ENCODE measurements at places on chromosomes 7 and 10.

DNA sequence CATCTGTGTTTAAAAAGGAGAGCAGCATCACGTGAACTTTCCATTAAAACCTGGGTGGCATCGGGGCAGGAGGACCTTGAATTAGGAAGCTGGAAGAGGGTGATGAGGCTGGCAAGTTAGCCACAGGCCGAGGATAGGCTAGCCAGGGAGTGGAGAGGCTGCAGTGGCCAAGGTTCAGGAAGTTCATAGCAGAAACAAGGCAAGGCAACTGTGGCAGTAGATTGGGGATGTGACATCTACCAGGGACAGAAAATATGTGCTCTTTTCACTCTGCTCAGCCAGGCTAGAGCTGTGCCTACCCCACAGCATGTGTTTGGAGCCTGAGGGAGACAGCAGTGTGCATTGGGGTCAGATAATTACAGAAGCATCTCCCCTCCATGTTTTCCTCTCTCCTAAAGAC, 2.2 kb upstream of the INPP5F start:
- no peak for DNase-seq

GRCh38 chr10:132774181-132774901, 11.6 kb downstream of the NKX6-2 start:
- DNase-seq = no peak

DNA sequence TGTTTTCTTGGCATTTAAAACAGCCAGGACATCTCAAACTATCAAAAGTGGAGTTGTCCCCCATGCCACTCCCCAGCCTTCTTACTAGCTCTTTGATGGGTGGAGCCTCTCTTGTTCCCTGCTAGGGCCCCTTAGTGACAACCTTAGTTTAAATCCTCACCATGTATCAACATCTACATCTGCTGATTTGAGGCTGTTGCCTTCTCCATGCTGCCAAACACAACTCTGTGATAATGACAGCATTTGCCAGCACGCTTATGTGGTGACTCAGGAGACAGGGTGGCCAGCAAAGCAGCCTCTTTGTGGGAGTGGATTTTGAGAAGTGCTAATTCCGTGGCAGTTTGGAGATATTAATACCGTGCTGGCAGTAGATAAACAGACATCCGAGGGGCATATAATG, 145.4 kb downstream of the LRRC4 start:
- DNase-seq = no peak

DNA sequence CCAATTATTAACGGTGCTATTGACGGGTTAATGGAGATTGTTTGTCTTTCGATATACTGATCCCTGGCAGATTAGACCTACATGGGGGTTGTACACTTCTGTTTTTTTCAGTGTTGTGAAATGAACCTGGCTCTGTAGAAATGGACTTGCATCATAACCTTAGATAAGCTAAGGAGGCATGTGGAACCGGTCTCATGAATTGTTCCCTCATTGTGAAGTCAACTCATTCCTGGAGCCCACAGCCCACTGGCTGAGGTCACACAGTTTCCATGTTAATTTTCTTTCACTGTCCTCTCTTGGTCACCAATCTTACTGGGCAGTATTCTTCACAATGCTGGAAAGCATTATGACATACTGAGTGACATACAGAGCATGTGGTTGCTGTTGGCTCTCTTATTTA, 202.8 kb downstream of the BMPER start:
- no peak for DNase-seq

DNA sequence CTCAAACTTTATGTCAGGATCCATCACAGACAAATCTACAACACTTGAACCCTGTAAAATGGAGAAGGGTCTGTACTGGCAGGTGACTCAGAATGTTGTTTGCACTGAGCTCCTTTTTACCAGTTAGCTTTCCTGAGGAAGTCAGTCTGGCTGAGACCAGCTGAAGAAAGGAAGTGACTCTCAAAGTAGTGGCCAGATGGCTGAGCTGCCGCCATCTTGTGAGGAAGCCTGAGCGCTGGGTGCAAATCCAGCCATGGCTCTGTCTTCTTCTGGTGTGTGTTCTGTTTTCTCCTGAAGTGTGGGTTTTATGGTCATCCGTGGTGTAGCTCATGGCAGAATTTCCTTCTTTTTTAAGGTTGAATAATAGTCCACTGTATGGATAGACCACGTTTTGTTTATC, 25.5 kb upstream of the ECHDC3 start:
- no peak for DNase-seq

GRCh38 chr7:15399441-15399840, 162.4 kb downstream of the AGMO start:
- DNase-seq = no peak

DNA sequence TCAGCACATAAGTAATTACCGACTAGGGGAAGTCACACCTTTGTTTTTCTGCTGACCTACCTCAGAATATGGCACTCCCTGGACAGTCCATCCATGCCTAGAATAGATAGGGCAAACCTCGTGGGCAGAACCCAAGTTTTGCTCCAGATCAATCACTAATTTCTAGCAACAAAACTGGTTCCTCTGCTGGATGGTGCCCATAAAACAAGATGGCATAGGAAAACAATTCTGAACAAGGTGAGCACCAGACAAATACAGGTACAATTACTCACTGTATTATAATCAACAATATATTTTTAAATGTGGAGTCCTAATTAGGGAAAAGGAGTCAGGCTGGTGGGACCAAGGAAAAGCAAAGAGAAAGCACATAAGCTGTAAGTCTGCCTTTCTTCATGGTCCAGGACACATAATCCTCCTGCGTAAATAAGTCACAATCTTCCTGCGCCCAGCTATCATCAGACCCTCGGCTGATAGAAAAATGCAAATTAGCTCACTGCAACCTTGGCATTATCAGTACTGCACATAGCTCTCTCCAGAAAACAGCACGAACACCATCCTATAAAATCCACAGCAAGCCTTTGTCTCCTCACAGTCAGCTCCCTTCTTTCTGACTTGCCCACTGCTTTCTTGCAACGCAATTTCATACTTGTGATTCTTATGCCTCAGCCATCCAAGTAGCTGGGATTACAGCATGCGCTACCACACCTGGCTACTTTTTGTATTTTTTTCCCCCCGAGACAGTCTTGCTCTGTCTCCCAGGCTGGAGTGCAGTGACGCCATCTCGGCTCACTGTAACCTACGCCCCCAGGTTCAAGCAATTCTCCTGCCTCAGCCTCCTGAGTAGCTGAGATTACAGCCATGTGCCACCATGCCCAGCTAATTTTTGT, 15.1 kb downstream of the URGCP start:
- no peak for DNase-seq

DNA sequence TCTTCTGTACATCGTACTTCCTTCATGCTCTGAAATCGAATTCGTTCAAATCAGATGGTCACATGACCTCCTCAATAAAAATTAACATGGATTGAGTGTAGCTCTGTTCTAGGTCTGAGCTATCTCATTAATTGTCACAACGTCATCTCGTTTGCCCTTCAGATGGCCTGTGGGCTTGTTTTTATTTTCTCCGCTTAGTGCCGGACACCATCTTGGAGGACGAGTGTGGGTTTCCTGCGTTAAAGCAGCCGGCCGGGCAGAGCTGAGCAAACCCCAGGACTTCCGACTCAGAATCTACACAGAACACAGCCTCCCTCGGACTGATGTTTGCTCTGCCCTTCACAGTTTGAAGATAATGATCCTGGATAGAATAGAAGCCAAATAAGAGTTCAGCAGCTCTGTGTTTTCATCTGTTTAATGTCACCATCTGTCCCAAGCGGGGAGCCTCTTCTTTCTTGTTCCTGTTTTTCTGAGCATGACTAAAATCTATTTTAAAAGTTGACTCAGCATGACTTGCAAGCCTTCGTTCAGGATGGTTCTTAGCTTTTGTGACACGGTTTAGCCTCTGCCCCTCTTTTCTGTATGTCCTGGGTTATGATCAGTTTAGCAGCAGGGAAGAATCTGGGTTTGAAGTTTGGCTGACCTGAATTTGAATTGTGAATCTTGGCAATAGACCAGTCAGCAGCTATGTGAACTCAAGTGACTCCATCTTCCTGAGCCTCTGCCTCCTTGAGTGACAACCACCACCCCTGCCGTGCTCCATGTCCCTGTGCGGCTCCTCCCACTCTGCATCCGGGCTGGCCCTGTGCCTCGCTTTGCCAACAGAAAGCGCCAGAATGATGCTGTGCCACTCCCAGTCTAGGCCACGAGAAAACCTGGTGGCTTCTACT, 30.6 kb upstream of the GALNTL5 start:
- DNase-seq = no peak

DNA sequence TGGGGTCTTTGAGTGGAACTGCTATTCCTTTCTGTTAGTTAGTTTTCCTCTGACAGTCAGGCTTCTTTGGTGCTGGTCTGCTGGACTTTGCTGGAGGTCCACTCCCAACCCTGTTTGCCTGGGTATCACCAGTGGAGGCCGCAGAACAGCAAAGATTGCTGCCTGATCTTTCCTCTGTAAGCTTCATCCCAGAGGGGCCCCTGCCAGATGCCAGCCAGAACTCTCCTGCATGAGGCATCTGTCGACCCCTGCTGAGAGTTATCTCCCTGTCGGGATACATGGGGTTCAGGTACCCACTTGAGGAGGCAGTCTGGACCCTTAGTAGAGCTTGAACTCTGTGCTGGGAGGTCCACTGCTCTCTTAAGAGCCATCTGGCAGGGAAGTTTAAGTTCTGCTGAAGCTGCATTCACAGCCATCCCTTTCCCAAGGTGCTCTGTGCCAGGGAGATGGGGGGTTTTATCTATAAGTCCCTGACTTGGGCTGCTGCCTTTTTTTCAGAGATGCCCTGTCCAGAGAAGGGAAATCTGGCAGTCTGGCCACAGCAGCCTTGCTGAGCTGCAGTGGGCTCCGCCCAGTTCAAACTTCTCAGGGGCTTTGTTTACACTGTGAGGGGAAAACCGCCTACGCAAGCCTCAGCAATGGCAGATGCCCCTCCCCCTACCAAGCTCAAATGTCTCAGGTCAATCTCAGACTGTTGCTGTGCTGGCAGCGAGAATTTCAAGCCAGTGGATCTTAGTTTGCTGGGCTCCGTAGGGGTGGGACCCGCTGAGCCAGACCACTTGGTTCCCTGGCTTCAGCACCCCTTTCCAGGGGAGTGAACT, 89.7 kb upstream of the CDK6 start:
- DNase-seq = no peak

DNA sequence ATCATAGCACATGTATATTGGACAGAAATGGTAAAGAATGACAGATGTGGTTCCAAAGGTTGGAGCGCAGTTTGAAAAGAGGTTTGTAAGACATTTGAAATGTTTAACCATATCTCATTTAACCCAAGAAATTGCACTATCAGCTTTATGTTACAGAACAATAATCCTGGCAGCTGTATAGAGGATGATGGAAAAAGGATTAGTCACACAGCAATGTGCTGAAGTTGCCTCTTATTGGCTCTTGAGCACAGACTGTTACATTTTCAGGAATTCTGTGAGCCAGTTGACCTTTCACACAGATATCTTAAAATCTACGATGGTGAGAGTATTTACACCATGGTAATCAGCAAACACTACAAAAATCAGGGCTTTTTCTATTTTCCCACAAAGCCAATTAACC, 3.9 kb downstream of the COG5 start:
- no peak for DNase-seq

DNA sequence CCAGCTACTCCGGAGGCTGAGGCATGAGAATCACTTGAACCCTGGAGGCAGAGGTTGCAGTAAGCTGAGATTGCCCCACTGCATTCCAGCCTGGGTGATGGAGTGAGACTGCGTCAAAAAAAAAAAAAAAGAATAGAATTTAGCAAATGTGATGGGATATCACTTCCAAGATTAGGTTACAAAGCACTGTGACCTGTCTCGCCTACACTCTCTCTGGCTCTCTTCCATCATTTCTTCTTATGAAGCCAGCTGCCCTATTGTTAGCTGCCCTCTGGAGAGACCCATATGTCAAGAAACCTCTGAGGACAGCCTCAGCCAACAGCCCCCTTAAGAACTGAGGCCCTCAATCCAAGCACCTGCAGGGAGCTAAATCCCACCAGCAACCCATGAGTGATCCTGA, 28.2 kb downstream of the ARHGAP21 start:
- DNase-seq = no peak

DNA sequence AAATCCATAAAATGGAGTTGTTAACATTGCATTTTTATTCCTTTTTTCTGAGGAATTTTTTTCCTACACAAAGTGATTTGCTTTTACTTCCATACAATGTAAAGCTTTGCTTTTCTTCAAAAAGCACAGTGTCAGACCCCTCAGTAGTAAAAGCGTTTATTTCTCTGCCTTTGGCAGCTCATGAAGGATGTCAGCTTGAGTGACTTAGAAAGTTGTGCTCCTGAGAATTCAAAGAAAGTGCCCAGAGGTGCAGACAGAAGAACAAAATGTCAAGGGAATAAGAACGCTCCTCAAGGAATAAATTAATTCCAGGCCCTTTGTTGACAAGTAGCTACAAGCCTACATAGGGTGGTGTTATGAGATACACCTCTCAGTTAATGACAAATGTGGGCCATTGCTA, 369.3 kb upstream of the ADARB2 start:
- DNase-seq = no peak

DNA sequence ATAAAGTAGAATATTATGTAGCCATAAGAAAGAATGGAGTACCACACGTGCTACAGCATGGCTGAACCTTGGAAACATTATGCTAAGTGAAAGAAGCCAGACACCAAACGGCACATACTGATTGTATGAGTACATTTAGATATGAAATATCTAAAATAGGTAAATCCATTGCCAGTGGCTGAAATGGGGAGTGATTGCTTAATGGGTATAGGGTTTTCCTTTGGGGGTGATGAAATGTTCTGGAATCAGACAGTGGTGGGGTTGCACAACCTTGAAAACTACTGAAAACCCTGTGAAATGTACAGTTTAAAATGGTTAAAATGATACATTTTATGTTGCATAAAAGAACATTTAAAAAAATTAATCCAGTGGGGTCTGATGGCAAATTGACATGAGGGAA, 667.9 kb downstream of the AUTS2 start:
- no peak for DNase-seq

DNA sequence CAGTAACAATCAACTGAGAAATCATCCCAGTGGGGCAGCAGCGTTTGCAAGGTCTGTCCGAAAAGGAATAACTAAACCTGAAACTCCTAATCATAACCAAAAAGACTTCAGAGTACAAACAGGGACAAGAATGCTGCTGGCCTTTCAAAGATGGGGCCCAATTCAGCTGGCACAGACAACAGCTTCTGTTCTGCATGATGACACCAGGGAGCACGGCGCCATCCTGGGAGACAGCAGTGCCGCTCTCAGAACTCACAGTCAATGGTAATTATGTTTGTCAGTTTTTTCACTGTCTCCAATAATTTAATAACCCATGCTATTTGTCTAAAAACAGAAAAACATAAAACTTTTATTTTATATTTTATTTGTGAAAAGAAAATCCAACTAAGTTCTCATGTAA, 90.0 kb downstream of the LARP4B start:
- no peak for DNase-seq

- no peak for DNase-seq
These were observed 116.0 kb downstream of the PTPN20 start for GRCh38 chr10:47027108-47027783.

- no peak for DNase-seq
These were observed 185.7 kb downstream of the PPP1R17 start for GRCh38 chr7:31872545-31873370.
